SW 1271 (cell line): ENCODE measurements at places on chromosomes 16 and 17.
A peak's percentile ranks its signal among the peaks of the same experiment; 100 is the strongest.

DNA sequence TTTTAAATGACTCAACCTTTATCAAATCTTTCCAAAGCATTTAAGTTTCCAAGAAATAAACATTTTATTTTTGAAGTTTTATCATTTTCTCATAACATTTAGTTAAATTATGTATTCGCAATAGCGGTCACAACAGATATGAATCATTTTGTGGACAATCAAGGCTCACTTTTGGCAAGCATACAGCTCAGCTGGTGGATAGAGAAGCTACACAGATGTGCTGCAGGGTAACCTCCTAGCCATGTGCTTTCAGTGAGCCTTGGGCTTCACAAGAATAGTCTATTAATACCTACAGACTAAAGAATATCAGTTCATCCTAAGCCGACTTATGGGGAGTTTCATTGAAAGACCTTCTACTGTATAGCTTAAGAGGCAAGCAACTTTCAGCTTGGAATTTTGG is 144.8 kb downstream of the MRTFB start:
- no peak for DNase-seq

GRCh38 chr17:6159541-6160231 is 89.5 kb downstream of the WSCD1 start:
- no peak for DNase-seq

- peak; percentile 68 for DNase-seq
Observed at GRCh38 chr16:56477096-56477878, 25.9 kb downstream of the OGFOD1 start.

DNA sequence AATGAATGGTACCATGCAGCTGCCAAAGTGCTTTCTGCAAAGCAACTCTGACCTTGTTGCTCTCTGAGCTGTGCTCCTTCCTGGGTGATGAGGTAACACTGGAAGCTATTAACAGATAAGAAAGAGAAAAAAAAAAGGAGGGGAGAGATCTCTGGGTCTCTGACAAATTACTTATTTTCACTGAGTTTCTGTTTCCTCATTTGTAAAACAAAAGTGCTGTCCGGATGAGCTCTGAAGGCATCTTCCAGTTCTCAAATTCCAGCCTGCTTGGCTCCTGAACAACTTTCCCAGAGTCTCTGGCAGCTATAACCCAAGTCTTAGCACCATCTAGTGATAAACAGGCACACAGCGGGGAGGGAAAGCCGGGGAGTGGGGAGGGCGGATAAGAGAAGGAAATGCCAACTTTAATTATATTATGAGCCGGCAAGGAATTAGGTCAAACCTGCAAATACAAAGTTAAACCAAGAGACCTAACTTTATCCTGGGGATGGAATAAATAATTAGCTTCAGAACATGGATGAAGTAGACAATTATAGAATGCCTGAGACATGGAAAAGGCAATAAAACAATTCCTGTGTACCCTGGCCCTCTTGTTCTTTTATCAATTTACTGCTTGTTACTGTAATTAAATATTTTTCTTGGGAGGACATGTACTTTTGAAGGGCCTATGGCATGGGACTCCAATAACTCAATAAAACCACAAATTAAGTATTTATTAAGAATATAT is 61.3 kb upstream of the KIFC3 start:
- peak; percentile 58 for DNase-seq

- peak; percentile 55 for DNase-seq
Observed at GRCh38 chr17:69269131-69269998, 40.7 kb upstream of the ABCA10 start.

DNA sequence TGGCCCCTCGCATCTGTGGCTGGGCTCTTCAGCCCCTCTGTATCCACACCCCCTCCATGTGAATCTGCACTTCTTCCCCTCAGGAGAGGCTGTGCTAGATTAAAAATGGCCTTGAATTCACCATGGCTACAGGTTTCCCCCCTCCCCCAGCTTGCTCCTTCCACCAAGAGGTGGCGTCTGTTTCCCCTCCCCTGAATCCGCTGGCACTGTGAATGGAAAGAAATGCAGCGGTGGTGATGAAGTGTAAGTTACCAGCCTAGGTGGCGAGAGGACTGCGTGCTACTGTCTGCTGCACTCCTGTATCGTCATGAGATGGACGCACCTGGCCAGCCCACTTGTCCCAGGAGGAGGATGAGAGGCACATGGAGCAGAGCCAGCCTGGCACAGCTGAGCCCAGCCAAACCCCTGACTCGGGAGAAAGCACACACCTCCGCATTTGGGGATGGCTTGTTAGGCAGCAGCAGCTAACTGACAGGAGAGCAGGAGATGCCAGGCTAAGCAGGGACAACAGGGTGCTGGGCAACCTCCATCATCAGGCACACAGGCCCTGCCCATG is 26.2 kb downstream of the TNFRSF13B start:
- no peak for DNase-seq

DNA sequence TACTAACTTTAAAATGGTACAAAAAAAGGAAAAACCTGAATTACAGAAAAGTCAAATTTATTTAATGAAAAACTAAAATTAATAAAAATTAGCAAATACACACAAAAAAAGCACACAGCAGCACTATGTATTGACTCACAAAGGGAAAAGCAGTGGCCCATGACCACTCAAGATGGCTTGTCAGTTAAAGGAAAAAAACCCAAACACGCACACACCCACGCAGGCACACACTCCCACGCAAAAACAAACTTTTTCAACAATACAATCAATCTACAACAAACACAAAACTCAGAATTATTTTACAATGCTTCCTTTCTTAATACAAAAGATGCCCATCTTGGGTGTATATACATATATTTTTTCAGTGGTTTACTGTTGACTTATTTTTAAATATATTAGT is 24.2 kb downstream of the SIAH1 start:
- no peak for DNase-seq
